ENCODE measurements at places on chromosomes 11 and 22.

- DNase-seq, result no peak
Observed at GRCh38 chr11:45580399-45580798, 85.0 kb downstream of the CHST1 start.

GRCh38 chr11:116276051-116277044 lies 496.4 kb downstream of the BUD13 start:
- DNase-seq, result peak; percentile 91

- no peak for DNase-seq
Observed at GRCh38 chr22:46183733-46184132, 33.4 kb downstream of the PPARA start.

GRCh38 chr11:57567515-57568329 lies at the start of gene UBE2L6:
Gene UBE2L6 (minus strand): TSS chr11:57567672. CDS start chr11:57567611, 61 bp downstream.
- peak; percentile 39 for DNase-seq

- no peak for DNase-seq
Observed at GRCh38 chr11:3344327-3345174, 34.4 kb downstream of the ZNF195 start.

- peak; percentile 54 for DNase-seq
Observed at GRCh38 chr22:31742115-31742514, 7.8 kb downstream of the PRR14L start.

DNA sequence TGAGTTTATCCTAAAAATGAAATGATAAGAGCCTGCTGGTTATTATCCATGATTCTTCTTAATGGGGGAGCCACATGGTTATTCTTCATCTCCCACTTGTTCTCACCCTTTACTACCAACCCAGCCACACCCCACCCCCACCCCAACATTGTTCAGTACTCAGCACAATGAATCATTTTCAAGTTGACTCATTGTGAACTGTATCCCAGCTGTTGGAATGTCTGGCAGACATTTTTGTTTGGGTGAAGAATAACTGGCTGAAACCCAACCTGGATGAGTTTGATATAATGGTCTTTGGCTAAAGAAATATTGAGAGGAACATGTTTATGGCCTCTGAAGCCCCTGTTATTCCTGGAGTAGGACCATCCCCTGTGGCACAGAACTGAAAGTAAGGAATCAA lies 136.2 kb downstream of the ELP4 start:
- no peak for DNase-seq

DNA sequence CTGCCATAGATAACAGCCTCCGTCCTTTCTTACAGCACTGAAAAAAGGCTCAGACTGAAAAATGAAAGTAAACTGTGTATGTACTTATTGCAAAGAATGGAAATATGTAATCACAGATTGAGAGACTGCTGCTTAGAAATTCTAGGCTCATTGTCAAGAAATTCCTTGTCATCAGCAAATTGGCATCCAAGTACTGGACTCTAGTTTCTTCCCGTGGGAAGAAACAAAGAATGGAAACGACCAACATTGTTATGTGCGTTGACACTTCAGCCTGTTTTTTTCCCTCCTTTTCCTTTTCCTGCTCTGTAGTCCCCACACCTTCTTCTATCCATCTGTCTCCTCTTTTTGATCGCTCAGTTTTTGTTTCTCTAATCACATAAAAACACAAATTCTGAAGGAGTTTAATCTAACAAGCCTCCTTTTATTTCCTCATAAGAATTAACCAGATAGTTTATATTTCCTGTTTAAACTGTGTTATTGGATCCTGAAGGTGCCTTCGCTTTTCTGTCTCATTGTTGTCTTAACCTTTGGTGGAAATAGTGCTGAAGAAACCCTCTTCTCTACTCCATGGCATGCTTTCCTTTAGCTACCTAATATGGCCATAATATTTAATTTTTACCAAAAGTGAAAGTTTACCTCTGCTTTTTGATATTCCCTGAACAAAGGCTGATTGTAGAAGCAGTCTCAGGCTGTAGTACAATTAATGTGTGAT lies 20.0 kb upstream of the CASP12 start:
- no peak for DNase-seq

DNA sequence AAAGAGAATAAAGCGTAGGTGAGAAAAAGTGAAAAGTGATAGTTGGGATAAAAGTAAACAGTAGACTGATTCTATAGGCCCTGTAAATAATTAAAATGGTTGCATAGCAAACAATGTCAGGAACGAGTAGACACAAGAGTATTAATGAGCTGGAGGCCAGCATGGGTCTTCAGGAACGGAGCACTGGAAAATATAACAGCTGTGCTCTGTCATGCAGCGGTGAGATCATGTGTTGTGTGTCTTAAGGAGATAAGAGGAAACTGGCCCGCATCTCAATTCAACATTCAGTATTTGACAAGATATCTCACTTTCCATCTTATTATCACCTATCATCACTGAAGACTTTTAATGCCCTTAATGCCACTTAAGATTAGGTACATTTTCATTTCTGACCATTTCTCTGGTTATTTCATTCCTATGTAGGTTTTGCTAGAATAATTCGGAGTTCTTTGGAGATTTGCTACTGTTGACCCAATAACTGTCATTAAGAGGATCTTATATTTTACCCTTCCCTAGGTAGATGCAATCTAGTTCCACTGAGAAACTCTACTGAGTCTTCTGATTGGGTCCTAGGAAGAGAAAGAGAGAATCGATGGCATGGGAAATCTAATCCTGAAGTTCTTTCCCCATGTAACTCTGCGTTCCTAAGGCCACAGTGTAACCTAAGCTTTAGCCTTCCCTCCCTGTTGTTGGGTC lies 35.5 kb upstream of the VWA5A start:
- DNase-seq, result no peak

DNA sequence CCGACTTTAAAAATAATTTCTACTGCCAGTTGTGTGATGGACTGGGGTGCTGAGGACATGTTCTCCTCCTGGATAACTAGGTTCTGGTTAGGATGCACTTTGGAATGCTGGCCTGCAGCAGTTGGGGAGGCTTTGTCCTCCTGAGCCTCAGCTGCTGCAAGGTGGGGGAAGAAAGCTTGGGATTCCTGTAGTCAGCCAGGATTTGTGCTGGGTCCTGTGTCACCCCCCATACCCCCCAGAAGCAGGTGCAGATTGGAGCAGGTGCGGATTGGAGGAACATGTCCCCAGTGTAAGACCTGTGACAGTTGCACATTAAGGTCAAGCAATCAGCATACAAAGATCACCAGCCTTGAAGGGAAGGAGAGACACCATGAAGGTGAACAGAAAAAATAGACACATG lies 51.1 kb downstream of the MED15 start:
- DNase-seq, result no peak

- no peak for DNase-seq
Observed at GRCh38 chr11:92839450-92839849, 130.0 kb upstream of the MTNR1B start.

DNA sequence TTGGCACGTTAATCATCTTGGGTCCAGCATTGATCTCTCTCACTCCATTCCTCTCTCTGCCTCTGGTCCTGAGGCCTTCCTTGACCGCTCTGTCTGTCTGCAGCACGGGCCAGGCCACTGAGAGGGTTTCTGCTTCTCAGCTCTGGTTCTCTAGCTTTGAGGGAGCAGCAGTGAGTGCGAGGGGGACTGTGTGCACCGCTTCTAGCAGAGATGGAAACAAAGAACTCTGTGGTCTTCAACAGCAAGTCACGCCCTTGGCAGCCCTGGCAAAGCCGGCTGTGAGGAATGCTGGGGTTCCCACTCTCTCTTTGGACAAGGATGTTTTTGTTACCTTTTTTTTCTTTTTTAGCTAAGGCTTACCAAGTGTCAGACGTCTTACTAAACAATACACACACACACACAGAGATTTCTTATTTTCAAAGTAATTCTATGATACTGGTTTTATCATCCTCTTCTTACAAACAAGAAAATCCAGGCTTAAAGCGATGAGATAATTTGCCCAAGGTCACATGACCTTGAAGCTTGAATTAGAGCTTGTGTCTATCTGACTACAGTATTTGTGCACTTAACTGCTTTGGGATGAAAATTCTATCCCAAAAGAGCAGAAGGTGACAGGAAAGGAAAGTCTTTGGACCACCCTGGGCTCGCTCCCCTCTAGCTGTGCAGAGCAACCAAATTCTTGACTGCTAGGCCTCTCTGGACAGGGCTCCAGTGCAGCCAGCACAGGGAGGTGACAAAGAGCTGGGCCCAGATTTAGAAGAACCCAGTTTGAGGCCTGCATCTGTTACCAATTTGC lies 293.2 kb downstream of the NTM start:
- no peak for DNase-seq

- no peak for DNase-seq
Observed at GRCh38 chr11:115297330-115297729, 206.9 kb downstream of the CADM1 start.

DNA sequence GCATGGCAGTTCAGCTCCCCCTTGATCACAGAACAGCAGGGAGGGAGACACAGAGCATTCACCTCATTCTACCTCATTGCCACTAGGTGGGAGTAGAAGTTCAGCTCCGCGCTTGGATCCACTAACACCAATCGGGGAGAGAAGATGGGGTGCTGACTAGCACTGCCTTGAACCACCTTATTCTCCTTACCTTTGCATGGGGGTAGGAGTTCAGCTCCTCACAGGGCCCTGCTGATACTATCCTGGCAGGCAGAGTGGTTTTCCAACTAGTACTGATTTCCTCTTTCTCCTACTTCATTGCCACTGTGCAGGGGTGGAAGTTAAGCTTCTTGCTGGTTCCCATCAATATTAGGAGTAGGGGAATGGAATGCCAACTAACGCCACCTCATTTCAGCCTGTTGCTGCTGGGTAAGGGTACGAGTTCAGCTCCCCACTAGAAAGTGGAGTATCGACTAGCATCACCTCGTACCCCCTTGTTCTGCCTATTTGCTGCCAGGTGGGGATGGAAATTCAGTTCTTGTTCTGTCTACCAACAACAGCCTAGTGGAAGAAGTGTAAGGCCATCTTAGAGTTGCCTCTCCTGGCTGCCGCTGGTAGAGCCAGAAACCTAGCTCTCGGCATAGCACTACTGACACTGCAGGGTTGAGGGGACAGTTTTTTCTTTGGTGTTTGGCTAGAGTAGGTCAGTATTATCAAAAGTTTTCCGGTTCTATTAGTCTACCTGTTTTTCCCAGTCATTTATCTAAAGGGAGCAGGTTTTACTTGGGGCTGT lies 550.9 kb upstream of the CCDC90B start:
- peak; percentile 19 for DNase-seq

DNA sequence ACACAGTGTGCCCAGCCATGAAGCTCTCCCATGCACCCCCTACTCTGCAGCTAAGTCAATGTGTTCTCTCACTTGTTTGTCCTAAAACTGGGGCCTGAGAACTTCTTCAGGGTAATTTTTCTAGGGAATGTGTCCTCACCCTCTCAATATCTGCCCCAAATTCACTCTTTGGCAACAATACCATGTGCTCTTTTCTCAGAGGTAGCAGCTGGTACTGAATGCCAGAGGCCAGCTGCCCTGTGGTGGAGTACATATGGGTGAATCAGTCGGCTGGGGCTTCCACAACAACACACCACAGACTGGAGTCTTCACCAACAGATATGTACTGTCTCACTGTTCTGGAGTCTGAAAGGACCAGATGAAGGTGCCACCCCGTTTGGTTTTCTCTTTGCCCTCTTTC lies 97.7 kb upstream of the TOP3B start:
- no peak for DNase-seq

- DNase-seq, result no peak
Observed at GRCh38 chr11:95877291-95877690, 46.6 kb downstream of the MTMR2 start.

GRCh38 chr11:61616434-61616833 lies 35.6 kb upstream of the SYT7 start:
- peak; percentile 73 for DNase-seq

GRCh38 chr11:19080579-19080993 lies 20.1 kb upstream of the MRGPRX2 start:
- no peak for DNase-seq

DNA sequence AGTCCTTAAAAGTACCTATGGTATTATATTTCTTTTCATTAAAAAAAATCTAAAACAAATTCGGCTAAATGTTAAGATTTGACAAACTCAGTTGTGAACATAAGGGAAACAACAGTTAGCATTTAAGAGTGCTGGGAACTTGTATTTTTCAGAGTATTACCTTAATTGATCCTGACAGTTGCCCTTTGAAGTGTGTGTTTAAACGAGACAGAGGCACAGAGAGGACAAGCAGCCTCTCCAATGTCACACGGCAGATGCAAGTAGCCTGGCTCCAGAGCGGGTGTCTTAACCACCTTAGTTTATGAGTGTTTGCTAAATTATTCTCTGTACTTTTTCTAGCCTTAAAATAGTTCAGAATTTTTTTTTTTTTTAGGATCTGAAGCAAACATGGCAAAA lies 80.9 kb downstream of the TIMP3 start:
- DNase-seq, result no peak

GRCh38 chr11:114257621-114258558 lies 38.3 kb upstream of the NNMT start:
- no peak for DNase-seq

- no peak for DNase-seq
Observed at GRCh38 chr11:131299598-131300438, 70.6 kb upstream of the NTM start.

GRCh38 chr11:95939091-95939490 lies 15.2 kb upstream of the MTMR2 start:
- no peak for DNase-seq

DNA sequence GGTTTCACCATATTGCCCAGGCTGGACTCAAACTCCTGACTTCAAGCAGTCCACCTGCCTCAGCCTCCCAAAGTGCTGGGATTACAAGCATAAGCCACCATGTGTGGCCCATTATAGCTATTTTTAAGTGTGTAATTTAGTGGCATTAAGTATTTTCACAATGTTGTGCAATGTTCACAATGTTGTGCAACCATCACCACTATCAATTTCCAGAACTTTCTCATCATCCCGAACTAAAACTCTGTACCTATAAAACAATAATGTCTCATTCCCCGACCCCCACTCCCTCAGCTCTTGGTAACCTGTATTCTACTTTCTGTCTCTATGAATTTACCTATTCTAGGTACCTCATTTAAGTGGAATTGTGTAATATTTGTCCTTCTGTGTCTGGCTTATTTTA lies 7.5 kb downstream of the CFAP68 start:
- no peak for DNase-seq

- no peak for DNase-seq
Observed at GRCh38 chr11:1516273-1517067, 29.9 kb upstream of the MOB2 start.

GRCh38 chr22:48647606-48648515 lies 1179.8 kb downstream of the BRD1 start:
- no peak for DNase-seq

- DNase-seq, result no peak
Observed at GRCh38 chr11:69193629-69194028, 37.9 kb downstream of the SMIM38 start.

- no peak for DNase-seq
Observed at GRCh38 chr22:22588485-22589164, 29.6 kb upstream of the PRAME start.

GRCh38 chr11:60993615-60994014 lies 22.1 kb downstream of the CD6 start:
- DNase-seq, result no peak

DNA sequence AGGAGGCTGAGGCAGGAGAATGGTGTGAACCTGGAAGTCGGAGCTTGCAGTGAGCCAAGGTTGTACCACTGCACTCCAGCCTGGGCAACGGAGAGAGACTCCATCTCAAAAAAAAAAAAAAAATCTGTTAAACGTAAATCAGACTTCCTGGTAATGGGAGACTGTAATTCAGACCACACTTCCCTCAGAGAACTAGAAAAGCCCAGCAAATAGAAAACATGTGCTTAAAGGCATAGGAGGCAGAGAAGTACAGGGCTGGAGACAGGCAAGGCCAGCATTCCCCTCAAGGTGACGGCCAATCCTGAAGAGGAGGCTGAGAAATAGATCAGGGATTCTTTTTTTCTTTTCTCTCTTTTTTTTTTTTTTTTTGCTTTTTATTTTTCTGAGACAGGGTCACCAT lies 8.2 kb downstream of the GGT5 start:
- DNase-seq, result no peak

Data from inflammatory macrophage treated with lipopolysaccharide for 1 hour (primary cell).